ENCODE measurements at places on chromosomes 2 and 18.

GRCh38 chr2:138877421-138877820, 97.2 kb upstream of the NXPH2 start:
- DNase-seq = no peak

GRCh38 chr2:64207573-64207972, 63.4 kb upstream of the PELI1 start:
- DNase-seq = no peak

GRCh38 chr2:83368916-83369315, 1090.2 kb downstream of the SUCLG1 start:
- DNase-seq = no peak

DNA sequence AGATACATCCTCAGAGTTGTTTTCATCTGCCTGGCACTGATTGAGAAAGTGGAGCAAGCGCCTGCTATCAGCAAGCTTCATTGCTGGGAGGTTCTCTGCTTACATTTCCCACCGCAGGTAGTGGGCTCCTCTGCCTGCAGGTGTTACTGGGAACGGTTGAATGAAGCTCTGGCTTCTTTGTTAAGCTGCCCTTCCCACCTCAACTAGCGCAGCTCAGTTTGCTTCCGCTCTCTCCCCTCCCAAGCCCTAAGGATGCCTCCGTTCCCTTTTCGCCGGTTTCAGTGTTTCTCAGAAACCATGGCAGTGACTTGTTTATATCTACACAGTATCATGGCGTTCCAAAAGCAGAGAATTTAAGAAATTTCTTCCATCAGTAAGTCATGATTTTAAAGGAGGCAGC, 72.2 kb upstream of the B3GNT7 start:
- no peak for DNase-seq

DNA sequence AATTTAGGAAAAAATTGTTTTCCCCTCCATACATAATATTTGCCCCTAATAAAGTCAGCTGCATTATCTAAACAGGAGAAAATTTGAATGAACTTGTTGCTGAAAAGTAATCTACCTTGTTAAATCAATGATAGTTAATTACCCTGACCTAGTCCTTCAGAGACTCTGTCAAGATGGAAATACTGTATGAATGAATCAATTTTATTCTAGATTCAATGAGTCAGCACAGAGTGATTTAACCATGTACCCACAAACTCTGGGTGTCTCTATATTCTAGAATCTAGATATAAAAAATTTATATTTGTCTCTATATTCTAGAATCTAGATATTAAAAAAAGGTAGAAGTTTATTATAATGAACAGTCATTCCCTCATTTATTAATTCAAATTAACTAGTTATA, 36.2 kb downstream of the NDUFAF7 start:
- DNase-seq = no peak

GRCh38 chr18:32469691-32470459, 807 bp downstream of the GAREM1 start:
- DNase-seq = no peak

DNA sequence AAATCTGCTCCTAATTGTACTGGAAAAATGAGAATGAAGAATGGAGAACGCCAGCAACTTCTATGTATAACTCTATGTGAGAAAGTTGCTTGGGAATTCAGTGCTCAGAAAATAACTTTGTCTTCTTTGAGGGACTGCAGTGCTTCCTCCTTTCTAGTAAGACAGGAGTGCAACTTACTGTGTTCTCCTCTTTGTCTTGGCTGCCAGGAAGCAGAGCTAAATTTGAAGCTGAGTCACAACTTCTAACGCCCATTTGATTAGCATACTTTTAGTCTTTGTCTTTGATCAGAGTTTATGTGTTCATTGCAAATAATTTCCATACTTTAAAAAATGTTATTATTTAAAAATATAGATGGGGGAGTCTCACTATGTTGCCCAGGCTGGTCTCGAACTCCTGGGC, 6.6 kb downstream of the ARHGAP25 start:
- no peak for DNase-seq

DNA sequence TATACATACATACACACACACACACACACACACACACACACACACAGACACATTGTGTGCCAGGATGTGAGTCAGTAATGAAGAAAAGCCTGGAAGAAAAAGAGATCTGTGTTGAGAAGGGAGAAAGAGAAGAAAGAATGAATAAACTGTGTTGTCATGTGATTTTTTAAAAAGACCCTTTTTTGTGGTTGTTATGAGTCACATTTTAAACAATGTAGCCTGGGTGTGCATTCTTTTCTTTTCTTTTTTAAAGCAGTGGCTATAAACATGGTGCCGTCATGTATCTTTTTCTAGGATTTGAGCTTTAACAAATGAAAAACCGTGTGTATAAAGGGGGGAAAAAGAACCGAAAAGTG, 87.2 kb downstream of the NRP2 start:
- DNase-seq = no peak
